ENCODE measurements at places on chromosomes 1 and 21.
A peak's percentile ranks its signal among the peaks of the same experiment; 100 is the strongest.

GRCh38 chr21:32578107-32578691 lies 7.1 kb downstream of the TCP10L start:
- DNase-seq: no peak

DNA sequence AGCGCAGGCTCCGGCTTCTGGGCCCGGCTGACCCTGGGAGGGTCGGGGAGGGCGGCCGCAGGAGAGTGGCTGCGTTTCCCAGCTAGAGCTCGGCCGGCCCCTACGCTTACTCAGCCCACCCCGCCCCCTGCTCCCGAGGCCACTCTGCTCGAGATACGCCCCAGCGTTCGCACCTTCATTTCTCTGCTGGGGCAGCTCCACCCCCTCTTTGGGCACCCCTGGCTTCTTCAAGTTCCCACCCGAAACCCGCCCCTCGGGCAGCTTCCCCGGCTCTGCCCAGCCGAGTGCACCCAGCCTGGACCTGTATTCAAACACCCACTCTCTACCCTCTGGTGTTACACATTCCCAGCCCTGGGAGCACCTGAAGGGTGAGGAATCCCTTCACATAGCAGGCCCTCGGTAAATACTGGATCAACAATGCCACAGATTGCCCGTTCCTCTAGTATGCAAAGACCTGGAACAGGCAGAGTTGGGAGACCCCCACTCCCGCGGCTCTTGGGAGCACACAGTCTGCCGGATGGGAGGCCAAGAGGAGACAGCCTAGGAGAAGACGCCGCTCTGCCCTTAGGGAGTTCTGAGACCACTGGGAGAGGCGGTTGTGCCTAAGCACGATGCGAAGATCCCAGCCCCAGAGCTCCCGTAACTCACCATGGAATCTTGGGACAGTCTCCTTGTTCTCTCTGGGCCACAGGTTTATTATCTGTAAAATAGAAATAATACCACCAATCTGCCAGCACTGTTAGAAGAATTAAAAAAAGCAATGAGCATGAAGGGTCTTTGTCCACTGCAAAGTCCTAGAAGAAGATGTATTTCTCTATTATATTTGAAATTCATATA lies 566 bp upstream of the PAQR7 start:
- DNase-seq: no peak

- DNase-seq: no peak
Observed at GRCh38 chr1:172185211-172185610, 235.3 kb upstream of the C1orf105 start.

GRCh38 chr1:26747048-26747447 lies 40.7 kb upstream of the PIGV start:
- DNase-seq: no peak

GRCh38 chr1:201885531-201886075 lies 3.1 kb upstream of the SHISA4 start:
- no peak for DNase-seq

- DNase-seq: no peak
Observed at GRCh38 chr1:168760781-168761180, 31.8 kb upstream of the DPT start.

DNA sequence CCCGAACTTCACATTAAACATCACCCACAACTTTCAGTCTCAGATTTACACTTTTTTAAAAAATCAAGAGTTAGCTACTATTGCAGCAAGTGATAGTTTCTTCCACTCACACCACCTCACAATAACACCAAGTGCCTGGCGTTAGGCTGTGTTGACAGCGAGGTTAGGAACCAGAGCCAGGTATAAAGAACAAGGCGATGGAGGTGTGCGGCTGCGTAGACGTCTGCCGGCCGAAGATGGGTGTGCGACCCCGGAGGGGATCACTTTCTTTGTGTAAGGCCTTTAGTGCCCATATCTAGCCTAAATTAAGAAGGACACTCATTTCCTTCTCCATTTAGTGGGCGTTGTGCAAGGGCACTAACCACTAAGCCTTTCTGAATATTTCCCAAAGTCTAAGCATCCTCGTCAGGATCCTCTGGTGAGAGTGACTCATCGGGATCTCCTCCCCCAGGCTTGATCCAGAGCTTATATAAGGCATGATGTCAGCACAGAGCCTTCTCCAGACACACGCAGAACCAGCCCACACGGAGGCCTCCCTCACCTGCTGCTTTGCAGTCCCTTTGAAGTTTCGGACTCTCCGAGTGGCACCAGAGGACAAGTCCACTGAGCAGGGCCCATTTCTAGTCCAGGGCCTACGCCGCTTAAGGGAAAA lies 11.8 kb downstream of the NHLH2 start:
- no peak for DNase-seq

GRCh38 chr1:32775640-32776337 lies 41.4 kb downstream of the YARS1 start:
- no peak for DNase-seq

- DNase-seq: no peak
Observed at GRCh38 chr1:67639361-67639760, 45.6 kb upstream of the GADD45A start.

DNA sequence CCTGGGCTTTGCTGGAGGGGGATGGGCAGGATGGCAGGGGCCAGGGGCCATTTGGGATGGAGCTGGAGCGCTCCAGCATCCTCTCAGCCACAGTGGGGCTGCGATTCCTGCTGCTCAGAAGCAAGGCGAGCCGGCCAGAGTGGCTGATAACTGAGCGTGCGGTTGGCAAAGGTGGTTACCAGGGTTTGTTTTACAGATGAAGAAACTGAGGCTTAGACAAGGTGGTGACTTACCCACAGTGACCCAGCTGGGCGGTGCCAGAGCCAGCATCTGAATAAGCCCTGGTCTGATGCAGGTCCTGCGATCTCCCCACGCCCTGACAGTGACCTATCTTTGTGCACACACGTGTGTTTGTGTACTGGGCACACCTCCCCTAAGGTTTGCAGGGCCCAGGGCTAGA lies 5.9 kb upstream of the PRXL2B start:
- no peak for DNase-seq

GRCh38 chr1:113534130-113534817 lies 144.0 kb downstream of the MAGI3 start:
- DNase-seq: no peak

- DNase-seq: no peak
Observed at GRCh38 chr1:24898909-24899439, 31.1 kb downstream of the RUNX3 start.

DNA sequence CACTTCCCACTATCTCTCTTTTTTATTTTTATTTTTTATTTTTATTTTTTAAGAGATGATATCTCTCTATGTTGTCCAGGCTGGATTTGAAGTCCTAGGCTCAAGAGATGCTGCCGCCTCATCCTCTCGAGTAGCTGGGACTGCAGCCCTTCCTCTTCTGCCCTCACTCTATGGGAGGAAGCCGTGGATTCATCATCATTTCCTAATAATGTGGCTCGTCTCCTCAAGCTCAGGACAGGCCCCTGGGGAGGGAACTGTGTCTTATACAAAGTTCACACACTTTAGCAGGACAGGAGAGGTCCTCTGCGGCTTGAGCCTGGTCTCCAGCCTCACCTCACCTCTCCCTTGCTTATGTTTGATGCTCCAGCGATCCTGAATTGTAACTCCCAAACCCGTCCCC lies 16.5 kb upstream of the IFFO2 start:
- DNase-seq: no peak

- no peak for DNase-seq
Observed at GRCh38 chr21:43643193-43643592, 16.1 kb downstream of the HSF2BP start.

DNA sequence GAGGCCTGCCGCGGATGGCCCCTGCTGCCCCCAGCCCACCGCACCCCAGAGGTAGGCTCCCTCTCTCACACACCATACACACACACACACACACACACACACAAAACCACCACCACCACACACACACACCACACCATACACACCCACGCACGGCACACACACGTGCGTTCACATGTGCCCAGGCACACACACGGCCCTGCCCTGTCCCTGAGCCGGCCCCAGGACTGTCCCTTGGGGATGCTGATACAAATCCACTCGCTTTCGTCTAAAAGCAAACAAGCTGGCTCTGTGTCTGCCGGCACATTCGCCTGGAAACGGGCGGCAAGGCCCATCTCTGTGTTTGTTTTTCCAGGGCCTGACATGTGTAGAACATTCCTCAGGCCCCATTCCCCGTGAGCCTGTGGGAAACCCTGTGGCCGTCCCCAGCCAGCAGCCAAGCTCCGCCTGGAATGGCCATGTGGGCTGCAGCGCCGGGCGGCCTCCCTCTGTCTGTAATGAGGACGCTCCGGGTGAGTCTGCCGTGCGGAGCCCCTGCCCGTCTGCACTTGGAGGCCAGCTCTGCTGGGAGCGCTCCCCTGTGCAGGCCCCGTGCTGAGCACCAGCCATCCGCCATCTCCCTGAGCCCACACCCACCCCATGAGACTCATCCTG lies 67.4 kb downstream of the DMRTB1 start:
- no peak for DNase-seq

DNA sequence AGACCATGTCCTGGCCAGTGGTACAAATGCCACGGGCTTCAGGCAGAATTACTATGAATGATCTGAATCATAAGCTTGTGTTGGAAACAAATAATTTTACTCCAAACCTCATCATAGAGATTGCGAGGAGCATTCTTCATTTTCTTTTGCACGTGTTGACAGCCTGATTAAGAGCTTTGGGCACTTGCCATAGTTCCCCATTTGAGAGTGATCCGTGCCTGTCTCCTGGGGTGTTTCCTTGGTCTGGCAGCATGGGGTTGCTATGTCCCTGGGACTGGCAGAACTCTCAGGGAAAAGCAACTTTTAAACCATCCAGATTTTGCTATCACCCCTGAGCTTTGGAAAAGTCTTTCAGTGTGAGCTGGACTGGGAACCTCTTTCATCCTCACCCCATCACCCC lies 54.3 kb upstream of the KCNJ6 start:
- DNase-seq: no peak

- DNase-seq: no peak
Observed at GRCh38 chr1:239053279-239053678, 333.1 kb upstream of the CHRM3 start.

- DNase-seq: no peak
Observed at GRCh38 chr21:39885119-39885848, 18.0 kb downstream of the PCP4 start.

DNA sequence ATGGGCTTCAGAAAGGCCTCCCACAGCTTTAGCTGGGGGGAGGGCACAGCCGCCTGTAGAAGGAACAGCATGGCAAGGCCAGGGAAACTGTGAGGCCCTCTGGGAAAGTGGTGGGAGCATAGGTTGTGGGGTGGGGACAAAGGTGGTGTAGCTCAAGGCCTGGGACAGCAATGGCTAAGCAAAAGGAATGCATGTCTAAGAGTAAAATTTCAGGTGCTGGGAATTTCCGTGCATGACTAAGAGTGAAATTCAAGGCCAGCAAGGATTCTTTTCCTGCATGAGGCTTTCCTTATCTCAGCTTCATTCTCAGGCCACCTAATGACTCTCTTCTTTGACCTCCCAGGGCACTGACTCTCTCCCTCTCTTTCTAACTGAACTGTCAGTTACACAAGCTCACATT lies 86.5 kb upstream of the WNT4 start:
- DNase-seq: no peak

DNA sequence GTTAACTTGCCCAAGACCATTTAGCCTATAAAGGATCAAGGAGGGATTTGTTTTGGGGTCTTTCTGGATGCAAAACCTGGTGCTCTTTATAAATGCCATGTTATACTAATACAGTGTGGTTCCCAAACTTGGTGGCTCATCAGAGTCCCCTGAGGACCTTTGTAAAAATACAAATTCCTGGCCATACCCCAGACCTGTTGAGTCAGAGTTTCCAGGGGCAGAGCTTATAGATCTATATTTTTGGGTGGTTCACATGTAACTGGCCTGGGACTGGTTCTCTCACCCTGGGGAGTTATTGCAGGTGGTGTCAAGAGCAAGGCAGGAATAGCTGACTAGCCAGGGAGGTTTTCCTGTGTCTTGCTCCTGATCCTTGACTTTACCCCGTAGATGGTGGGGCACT lies 136.9 kb upstream of the HNRNPU start:
- DNase-seq: no peak

DNA sequence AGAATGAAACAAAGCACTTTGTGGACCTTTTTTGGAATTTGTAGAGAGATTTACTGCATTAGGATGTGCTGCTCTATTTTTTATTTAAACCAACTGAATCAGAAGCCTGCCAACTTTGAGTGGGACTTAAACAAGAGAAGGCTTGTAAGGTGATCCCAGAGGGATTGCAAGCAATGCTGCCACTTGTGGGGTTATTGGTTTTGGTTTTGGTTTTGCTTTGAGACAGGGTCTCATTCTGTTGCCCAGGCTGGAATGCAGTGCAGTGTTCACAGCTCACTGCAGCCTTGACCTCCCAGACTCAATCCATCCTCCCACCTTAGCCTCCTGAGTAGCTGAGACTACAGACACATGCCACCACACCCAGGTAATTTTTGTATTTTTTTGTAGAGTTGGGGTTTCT lies 32.2 kb upstream of the GNG5 start:
- DNase-seq: no peak

DNA sequence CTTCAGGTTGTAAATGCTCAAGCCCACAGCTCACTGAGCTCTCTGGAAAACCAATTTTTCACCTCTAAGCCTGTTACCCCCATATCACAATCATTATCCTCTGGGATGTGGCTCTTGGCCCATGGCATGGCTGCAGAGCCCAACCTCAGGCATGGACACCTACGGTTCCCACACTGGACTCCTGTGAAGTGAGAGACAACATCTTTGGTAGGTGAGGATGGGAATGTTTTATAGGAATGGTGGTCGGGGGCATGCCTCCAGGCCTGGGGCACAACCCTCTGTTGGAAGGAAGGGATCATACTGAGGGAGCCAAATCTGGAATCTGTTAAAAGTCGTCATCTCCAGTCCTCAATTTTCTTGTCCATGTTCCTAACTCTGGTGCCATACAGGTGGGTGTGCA lies 179.1 kb downstream of the FOXD2 start:
- DNase-seq: no peak

- no peak for DNase-seq
Observed at GRCh38 chr1:107739651-107740050, 225.3 kb downstream of the VAV3 start.

DNA sequence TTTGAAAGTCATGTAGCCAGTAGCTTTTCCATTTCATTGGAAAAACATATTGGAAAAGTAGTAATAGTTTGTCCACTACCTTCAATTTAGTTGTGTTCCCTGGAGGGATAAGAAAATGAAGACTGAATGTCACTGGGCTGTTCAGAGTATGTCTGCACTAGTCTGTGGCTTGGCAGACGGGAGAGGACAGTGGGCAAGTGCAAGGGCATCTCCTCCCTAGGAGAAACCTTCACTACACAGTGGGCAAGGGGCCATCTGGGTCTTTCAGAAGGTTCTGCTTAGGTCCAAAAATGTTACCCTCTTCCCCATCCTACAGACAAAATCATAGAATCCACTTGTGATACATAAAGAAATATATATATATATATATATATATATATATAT lies 118.1 kb downstream of the C1orf21 start:
- DNase-seq: no peak

- peak; percentile 7 for DNase-seq
Observed at GRCh38 chr1:167762061-167762746, 40.4 kb downstream of the MPZL1 start.

DNA sequence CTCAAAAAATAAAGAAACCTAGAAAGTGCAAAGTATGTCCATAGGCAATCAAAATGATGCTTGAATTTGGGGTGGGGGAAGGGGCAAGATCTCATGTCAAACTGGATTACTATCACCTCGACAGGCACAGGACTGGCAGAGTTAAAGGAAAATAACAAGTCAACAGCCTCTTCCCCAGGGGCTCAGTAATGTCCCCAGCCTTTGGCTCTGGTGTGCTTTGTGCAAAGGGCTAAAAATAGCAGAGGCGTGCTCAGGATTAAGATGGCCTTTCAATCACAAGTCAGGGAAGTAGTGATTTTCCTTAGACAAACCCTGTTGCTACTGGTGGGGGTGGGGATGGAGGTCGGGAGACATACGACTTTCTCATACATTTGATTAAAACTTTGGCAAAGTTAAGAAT lies 63.5 kb upstream of the OLIG2 start:
- no peak for DNase-seq

- DNase-seq: no peak
Observed at GRCh38 chr1:88043834-88044233, 640.2 kb upstream of the PKN2 start.

Measured in stimulated activated CD4-positive, alpha-beta T cell treated with anti-CD3 and anti-CD28 coated beads, Interleukin-4, amount 100 ng/mL, for 4 hours (primary cell).